ENCODE measurements at places on chromosomes 16 and 17. TPM values are rescaled to one million over a fixed set of nuclear protein-coding genes. Genes with fewer than 3 reads are reported as not detected.

Gene MAPT
- 3.3 TPM for polyA plus RNA-seq

Gene XAF1
- 1.6 TPM for polyA plus RNA-seq

Gene TGFB1I1
- 2.9 TPM for polyA plus RNA-seq

Gene KRTAP2-2
- not detected for polyA plus RNA-seq

Gene ITGA3
- polyA plus RNA-seq = 0.59 TPM

Gene RAB11FIP4
- 28.0 TPM for polyA plus RNA-seq

Gene TNK1
- polyA plus RNA-seq = 3.5 TPM

Gene KIAA0753
- 5.2 TPM for polyA plus RNA-seq

Gene EVI2B
- polyA plus RNA-seq = not detected

Gene ZG16
- 0.04 TPM for polyA plus RNA-seq

Gene NACA2
- 0.09 TPM for polyA plus RNA-seq

Gene MRPL27
- 131 TPM for polyA plus RNA-seq

Gene TP53TG3F
- not detected for polyA plus RNA-seq

Gene HBA1
- 0.27 TPM for polyA plus RNA-seq

Gene GP1BA
- polyA plus RNA-seq = not detected

Gene TEX19
- 6.0 TPM for polyA plus RNA-seq

Gene ARHGDIG
- polyA plus RNA-seq = 0.48 TPM

Gene NRN1L
- polyA plus RNA-seq = 1.2 TPM

Gene MLYCD
- polyA plus RNA-seq = 2.0 TPM

Gene MPG
- polyA plus RNA-seq = 59.1 TPM

Gene TAC4
- polyA plus RNA-seq = not detected

Gene LITAFD
- polyA plus RNA-seq = not detected

Gene PPP1R27
- 0.17 TPM for polyA plus RNA-seq

Gene SLC12A3
- polyA plus RNA-seq = 5.1 TPM

Gene SLC12A4
- 134 TPM for polyA plus RNA-seq

Data from HepG2 (cell line).